ENCODE measurements at places on chromosomes 12 and 14.

DNA sequence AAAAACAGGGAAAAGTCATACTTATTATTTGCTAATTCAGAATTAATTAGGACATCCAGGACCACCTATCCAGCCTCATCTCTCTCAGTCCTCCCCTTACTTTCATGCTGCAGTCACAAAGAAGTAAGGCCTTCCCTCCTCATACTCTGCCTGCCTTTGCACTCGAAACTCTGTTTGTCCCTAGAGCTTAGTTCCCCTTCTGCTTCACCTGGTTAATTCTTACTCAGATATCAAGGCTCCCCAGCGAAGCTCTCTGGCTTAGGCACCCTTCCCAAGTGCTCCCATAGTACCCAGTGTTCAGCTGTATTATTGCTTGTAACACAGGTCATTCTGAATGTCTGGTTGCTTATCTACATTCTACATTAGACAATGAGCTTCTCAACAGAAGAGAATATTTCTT lies 81.3 kb downstream of the ERGIC2 start:
- DNase-seq, result no peak

DNA sequence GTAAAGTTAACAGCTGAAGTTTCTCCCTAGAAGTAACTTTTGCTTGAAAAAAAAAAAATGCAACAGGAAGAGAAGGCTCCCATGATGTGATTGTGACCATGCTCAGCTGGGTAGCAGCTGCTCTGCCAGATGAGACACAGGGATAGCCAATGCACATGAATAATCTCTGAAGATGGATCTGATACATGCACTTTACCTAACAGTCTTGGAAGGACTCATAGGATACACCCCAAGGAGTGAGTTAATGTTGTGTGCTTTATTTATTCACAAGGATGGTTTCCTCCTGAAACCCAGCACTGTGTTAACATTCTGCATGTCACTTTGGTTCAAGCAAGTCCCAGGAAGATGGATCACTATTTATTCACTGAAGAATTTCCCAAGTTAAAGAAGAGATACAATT lies 46.5 kb downstream of the NDUFA12 start:
- no peak for DNase-seq

DNA sequence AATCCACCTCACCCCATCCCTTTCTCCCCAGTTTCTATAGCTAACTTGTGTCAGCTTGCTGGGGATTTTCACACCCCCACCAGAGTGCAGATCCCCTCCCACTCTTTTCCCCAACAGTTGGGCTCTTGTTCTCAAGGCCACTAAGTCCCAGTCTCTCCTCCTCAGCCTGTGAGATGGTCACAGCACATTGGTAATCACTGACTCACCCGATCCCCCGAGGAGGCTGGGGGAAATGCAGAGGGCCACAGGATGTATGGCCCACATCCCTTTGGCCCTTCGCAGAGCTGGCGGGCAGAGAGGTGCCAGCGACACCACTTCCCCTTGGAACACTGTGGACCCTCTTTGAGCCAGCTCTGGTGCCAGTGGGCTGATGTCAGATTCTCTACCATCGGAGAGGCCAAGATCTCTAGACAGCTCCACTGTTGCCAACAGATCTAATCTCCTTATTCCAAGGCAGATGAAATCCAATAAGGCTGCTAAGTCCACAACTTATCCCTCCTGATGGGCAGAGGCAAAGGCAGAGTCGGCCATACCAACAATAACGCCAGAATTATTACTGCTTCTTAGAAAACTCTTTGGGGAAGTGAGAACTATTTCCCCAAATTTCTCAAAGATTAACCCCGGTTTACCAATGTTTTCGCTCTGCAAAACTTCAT lies 1.6 kb downstream of the FMNL3 start:
- DNase-seq, result no peak

DNA sequence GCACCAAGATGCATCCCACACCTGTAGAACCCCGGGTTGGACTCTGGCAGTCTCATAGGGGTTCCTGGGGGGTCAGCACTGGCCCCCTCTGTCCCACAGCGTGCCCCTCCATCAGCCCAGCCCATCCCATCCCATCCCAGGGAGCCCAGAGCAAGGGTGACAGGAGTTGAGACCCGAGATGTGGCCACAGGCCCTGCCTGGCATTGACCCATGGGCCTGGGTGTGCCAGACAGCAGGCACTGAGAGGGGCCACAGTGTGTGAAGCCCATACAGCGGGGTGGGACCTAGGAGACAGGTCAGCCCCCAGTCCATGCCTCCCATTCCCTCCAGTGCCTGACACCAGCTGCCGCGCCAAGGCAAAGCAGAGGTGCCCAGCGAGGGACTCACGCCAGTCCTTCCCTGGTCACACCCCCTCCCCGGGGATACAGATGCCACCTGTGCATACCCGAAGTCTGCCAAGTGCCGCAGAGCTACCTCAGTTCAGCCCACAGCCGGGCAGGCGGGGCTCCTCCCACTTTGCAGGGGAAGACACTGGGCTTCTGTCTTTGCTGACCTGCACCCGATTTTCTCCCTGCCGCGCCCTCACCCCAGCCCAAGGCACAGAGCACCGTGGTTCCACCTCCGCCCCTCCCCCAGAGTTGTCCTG lies 50.4 kb downstream of the CYP46A1 start:
- DNase-seq, result peak; percentile 21

- no peak for DNase-seq
These were observed 886 bp upstream of the PRICKLE1 start for GRCh38 chr12:42590330-42590934.

DNA sequence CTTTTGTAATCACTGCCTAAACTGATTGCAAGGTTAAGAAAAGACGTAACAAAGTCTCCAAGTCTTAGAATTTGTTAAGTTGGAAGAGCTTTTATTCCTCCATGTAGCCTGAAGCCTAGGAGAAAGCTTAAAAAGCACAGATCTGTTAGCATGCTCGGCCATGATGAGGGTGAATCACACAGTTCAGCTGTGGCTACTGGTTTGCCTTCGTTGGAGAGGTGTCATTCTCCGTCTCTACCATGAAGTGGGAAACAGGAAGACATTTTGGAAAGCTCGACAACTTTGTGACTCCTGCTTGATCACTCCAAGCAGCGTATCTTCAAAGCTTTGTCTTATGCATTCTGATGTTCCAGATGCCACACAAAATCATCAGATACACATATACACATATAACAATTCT lies 27.1 kb downstream of the DCP1B start:
- DNase-seq, result no peak

DNA sequence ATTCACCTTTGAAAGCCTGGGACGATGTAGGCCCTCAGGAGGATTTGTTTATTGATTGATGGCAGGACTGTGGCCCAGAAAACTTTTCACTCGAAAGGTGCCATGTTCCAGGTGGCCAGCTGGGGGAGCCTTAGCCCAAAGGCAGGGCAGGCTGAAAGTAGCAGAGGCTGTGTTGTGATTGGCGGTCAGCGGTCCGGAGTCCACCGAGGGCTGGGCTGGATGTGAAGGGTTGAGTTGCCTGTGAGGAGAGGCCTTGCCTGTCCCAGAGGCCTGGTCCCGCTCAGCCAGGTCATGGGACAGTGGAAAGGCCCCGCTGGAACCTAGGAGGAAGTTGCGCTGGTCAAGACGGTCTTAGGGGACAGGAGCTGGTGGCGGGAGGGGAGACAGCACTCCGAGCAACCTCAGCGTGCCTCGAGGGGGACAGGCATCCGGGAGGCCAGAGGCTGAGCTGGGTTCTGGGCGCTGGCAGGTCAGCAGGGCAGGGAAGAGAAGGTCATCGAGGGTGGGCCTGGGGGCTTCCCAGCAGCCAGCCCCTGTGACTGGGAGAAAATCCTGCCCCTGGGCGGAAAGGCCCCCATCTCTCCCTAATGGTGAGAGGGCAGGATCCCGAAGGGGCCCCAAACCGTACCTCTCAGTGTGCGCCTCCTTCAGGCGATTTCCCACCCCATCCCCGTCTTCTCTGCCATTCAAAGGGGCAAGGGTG lies 26.3 kb downstream of the CMA1 start:
- peak; percentile 12 for DNase-seq

DNA sequence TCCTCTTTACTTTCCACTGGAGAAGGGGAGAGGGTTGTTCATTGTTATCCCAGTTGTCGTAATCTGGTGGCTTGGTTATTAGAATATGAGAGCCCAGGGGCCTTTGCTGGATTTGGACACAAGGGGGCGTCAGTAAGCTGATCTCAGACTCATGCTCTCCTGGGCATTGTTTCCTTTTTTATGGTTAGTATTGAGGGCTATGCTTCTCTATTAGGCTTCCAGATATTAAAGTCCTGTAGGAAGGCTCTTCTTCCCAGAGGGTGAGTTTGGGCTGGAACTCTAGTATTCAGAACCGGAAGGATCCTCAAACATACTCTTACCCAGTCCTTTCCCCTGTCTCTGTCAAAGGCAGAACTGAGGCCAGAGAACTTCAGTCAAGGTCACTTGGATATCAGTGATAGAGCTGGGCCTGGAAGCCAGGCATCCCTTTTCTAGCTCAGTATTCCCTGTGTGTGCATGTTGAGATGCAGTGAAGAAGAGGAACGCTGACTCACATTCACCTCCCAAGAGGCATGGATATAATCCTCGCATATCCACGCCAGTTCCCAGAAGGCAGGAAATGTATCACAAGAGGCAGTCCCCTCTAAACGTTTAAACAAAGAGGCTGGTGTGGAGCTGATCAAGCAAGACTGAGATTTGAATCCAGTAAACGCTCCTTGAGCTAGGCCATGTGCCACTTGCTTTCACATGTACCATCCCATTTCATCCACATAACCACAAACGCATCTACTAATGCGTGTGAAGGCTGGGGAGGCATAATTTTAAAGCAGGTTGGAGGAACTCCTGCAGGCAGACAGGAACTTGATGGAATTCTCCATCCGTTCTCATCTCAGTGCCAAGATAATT lies 41.6 kb downstream of the UBE3B start:
- DNase-seq, result peak; percentile 22

DNA sequence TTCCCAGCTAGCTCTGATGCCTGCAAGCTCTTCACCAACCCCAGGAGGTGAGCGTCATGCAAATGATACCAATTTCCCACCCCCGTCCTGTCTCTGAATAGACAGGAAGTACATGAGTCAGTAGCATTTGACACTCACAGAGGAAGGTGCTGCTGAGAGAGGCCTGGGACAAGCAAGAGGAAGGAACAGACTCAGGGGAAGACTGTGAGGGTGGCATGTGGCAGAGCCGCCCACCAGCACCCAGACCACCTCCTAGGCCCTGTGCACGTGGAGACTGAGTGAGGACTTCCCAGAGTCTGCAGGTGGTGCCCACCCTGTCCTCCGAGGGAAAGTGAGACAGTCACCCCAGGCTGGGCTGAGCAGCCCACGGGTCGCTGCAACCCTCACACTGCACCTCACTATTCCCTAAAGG lies 199.5 kb upstream of the SFSWAP start:
- DNase-seq, result no peak
